ENCODE measurements at places on chromosomes 12 and 14.

DNA sequence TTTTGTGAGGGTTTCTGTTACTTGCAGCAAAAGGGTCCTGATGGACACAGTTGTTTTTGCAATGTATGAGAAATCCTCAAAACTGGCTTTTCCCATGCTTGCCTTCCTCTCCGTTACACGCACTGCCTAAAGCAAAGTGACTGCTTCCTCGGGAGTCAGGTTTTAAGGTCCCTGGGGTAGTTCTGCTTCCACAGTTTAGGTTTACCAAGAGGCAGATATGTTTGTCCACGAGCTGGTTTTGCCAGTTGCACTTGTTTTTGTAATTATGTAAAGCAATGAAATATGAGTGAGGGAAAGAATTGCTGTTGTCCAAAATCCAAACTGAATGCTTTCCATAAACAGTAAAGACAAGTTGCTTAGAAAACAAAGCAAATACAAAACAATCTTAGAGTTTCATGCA lies 290.7 kb upstream of the AMIGO2 start:
- no peak for DNase-seq

DNA sequence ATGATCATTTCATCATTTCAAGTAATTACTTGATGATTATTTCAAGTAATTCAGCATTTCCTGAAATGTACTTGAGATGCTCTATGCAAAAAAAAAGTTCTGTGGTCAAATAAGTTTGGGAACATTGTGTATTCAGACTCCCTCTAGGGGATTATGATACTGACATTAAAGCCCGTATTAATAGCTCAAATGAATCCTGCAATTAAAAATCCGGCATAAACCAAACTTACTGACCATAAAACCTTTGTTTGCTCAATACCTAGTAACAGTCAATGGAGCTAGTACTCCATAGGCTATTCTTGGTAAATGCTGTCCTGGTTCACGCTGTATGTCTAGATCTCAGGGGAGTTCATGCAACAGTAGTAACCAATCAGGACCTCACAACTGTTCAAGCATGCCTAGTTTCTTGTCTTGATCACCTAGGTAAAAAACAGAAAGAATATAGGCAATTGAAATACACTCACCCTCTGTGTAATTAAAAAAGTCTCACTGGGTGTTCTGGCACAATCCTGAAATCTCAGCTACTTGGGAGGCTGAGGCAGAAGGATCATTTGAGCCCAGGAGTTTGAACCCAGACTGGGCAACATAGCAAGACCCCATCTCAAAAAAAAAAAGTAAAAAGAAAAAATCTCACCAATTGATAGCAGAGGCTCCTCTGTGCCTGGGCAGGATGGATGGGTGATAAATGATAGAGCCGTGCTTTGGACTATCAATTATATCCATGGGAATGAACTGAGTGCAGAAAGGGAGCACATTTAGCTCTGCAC lies 14.1 kb downstream of the ALDH1L2 start:
- DNase-seq, result no peak

DNA sequence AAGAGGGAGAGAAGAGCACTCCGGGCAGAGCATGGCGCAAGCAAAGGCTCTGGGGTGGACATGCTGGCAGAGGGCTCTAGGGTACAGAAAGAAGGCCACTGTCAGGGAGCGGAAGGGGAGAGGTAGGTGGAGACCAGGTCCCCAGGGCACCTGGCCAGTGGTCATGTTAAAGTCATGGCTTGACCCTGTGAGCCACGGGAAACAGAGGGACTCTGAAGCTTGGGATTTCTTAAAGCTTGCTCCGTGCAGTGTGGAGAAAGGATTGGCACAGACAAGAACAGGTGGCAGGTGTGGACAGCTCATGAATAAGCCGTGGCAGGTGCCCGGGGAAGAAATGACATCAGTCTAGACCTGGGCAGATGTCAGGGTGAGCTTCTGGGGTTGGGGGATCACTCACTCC lies 413.8 kb downstream of the BCL11B start:
- DNase-seq, result no peak

- peak; percentile 59 for DNase-seq
These were observed 1.6 kb upstream of the C1R start for GRCh38 chr12:7093892-7094291.

- no peak for DNase-seq
These were observed 6.0 kb downstream of the ORAI1 start for GRCh38 chr12:121632069-121632970.

- no peak for DNase-seq
These were observed 5.5 kb upstream of the CHD4 start for GRCh38 chr12:6612652-6613014.

DNA sequence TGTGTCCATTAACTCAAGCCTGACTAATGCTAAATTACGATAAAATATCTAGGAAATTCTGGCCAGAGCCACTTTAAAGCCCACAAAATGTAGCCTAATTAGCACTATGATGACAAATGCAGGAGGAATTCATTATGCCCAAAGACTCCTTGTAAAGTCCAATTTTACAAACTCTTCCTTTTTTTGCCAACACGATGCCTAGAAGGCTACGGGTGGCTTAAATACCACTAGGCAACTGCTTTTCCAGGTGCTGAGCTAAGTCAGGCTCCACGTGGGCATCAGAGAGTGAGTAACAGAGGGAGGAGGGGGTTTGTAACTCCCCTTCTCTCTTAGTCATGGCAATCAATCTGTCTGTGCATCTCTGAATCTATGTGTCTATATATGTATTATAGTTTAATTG lies 172.4 kb upstream of the NTF3 start:
- DNase-seq, result no peak

DNA sequence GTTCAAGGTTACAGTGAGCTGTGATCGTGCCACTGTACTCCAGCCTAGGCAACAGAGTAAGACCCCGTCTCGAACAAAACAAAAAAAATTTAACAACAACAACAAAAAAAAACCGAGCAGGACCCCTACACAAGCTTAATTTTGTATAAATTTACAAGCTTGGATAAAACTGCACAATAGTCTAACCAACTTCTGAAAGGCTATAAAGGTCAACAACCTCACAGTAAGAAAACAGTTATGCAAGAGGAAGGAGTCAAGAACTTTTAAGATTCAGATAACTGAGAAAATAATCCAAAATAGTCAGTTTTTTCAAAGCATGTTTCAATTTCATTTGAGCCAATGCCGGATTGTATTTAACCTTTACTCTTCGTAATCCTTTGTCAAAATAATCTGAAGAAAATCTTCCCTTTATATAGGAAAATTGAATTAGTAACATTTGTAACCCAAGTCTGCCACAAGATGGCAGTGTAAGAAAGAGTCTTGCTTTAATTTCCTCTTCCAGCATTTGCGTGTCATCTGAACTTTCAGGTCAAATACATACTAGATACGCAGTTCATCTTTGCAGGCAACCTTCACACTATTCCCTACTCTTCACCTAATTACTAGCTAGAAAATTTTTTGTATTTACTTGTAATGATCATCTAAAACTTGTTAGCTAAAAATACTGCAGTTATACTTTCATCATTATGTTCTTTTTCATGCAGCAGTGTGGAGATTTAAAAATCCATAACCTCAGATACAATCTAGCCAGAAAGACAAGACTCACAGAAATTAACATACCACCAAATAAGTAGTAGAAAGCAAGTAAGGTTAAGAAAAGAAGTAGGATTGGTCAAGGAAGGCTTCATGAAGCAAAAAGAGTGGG lies 5.8 kb downstream of the CCNB1IP1 start:
- no peak for DNase-seq

DNA sequence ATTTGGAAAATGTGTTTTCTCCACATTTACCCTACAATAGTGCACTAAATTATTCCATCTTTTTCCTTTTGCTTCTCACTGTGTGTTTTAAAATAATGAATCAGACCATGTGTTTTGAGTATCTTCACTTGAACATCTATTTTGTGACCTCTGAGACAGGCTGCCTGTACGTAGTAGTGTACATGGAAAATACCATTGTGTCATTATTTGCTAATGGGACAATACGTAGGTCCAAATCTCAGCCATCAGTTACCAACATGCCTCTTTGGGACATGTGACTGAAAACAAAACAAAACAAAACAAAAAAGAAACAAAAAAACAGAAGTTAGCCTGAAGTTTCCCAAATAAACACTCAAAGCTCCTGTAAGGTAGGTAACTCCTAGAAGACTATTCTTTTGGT lies 7.1 kb upstream of the MYF6 start:
- no peak for DNase-seq

GRCh38 chr12:51171884-51172514 lies 936 bp downstream of the TFCP2 start:
- no peak for DNase-seq
